ENCODE measurements at places on chromosomes 2 and 18.

DNA sequence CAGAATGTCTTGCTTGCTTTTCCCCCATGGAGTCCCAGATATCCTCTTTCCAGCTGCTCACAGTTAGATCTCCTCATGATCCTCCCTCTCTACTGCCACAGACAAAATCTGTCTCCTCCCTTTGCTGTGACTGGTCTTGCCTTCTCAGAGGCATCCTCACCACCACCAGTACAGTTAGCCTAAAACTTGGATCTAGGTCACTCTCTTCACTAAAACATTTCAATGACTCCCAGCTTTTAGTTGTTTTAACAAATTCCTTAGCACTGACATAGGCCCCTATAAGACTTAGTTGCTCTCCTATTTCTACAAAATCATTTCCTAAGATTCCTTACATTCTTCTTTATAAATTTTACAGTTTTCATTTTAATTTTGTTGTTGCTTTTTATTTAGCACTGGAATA lies 734.2 kb upstream of the CHAC2 start:
- no peak for DNase-seq

DNA sequence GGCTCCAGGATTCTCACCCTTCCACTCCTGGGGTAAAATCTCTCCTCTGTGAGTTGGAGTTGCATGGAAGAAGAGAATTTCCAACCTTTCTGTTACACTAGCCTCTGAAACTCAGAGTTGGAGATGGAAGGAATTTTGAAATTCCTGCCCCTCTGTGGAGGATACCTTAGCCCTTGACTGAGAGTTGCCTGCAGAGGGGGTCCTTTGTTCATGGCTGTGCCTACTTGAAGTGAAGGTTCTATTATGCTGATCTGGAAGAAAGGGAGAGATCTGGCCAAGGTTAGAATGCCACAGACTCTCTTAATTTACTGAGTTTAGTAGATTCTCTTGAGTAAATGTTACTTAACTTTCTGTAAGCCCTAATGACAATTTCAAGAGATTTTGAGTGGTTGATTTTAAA lies 626.6 kb upstream of the GYPC start:
- DNase-seq, result no peak

DNA sequence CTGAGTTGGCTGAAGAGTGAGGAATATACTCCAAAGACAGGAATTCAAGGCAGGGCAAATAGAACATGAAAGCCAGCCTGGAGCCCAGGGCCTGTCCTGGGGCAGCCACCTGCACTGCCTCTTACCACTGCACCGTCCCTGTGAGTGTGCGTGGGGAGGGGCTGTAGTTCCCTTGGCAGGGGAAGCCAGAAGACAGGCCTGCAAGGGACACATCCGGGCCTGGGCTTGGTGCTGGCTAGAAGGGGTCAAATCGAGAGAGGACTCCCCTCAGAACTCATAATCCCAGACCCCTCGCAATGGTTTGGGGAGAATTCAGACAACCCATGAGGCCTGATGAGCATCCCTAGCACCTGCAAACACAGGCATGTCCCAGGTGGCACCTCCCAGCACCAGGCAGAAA lies 87.0 kb downstream of the HDAC4 start:
- no peak for DNase-seq

DNA sequence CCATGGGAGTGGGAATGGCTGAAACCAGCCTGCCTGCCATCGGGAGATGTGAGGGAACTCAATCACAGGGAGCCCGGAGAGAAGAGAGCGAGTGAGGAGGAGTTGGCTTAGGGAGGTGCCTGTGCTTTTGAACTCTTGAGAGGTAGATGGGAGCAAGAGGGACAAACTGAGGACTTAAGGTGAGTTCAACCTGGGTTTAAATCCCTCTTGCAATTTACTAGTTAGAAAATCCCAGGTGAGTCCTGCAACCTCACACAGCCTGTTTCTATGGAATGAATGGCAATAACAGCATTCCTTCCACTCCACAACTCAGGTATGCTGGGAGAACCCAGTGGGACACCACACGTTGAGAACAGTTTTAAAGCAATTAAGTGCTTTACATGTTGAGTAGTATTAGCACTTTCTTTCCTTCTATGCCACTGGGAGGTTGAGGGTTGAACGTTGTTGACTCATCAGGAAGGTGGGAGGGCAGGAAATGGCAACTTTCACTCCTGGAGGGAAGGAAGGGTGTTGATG lies 57.3 kb downstream of the VIT start:
- no peak for DNase-seq

GRCh38 chr18:44979748-44980147 lies 299.1 kb downstream of the SETBP1 start:
- DNase-seq, result no peak

- DNase-seq, result no peak
These were observed 2.0 kb downstream of the SLC14A2 start for GRCh38 chr18:45617284-45617683.

GRCh38 chr2:102910724-102911123 lies 148.9 kb downstream of the TMEM182 start:
- DNase-seq, result no peak

DNA sequence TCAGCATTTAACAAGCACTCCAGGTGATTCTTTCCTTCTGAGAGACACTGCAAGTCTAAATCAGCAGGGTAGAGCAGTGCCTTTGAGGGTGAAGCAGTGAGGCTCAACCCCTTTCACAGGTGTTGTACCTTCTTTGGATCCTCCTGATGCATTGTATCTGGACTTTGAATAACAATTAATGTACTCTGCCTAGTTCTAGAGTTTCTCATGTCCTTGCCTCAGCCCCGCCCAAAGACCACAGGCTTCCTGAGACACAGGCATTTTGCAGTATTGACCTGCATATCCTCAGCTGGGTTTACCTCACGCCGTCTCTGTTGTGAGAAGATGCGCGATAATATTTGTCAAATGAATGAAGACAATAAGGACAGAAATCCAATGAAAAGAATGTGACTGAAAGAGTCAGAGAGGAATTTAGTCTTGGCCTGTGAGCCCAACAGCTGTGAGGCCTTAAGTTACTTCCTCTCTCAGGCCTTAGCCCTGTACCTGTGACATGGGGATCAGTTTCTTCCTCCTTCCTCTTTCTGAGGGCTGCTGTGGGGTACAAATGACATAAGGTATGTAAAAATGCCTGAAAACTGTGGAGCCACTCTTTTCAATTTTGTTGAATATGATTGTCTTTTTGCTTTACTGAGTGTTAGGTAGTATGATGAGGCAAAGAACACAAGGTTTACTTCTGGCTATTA lies 43.7 kb downstream of the WIPF1 start:
- no peak for DNase-seq

DNA sequence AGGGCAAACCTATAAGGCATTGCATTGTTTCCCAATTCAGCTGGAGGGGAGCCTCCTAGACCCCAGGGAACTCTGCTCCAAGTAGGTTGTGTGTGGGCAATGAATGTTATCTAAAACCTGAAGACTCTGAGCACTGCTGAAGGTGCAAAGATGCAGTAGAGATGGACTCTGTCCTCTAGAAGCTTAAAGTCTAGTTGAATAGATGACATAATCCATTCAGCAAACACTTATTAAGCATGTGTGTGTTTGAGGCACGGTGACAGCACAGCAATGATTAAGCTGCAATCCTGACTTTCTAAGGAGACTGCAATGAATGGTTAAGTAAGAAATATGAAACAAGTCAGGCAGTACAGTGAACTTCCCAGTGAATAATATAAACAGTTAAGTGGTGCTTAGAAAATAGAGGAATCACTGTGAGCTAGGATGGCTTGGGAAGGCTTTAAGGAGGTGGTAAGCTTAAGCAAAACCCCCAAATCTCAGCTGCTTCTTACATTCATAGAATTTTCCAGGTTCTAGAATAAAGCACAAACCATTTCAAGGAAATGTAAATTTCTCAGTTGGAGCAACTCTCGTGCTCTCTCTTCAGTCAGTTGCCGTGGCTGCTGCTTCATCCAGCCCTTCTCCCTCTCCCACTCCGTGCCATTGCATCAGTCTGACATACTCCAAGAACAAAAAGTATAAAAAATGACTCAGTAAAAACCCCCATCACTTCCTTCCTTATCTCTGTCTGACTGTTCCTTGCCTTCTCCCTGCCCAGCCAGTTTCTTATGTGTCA lies 19.1 kb downstream of the MXD1 start:
- no peak for DNase-seq

DNA sequence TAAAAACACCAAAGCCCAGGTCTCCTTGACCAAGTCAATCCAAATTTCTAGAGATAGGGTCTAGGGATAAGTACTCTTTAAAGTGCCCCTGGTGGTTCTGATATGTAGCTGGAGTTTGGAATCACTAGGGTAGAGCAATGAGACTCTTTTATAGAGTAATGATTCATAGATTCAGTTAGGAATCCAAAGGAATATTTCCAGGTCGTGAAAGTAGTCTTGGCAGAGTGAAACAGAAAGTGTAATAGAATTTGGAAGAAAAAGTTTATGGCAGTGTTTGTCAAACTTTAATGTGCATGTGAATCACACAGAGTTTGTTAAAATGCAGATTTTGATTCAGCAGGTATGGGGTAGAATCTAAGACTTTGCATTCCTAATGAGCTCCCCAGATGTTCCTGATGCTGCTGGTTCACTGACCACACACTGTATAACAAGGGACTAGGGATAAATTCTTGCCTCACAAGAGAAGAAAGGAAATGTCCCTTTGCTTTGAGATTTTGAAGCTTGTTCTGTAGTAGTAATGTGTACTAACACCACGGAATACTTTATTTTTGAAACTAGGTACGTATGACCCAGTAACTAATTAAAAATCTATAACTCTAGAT lies 1.8 kb downstream of the UPP2 start:
- DNase-seq, result no peak

GRCh38 chr2:118312969-118313756 lies 224.9 kb downstream of the INSIG2 start:
- DNase-seq, result no peak

- DNase-seq, result no peak
These were observed 4.1 kb downstream of the DSG3 start for GRCh38 chr18:31451625-31452024.

DNA sequence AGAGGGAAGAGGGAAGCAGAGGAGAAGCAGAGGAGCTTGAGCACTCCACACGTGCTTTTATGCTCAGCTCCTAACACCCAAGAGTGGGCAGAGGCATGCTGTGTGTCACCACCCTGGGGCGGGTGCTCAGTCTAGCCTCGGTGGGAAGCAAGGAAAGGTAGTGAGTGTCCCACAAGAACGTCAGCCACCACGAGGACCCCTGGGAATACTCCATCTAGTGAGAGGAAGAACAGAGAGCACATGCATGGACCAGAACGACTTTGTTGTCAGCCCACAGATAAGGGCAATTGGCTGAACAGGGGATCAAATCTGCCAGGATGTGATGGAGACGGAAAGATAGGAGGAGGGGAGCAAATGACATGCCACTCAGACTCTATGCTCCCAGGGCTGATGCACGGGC lies 83.4 kb downstream of the XDH start:
- DNase-seq, result no peak

DNA sequence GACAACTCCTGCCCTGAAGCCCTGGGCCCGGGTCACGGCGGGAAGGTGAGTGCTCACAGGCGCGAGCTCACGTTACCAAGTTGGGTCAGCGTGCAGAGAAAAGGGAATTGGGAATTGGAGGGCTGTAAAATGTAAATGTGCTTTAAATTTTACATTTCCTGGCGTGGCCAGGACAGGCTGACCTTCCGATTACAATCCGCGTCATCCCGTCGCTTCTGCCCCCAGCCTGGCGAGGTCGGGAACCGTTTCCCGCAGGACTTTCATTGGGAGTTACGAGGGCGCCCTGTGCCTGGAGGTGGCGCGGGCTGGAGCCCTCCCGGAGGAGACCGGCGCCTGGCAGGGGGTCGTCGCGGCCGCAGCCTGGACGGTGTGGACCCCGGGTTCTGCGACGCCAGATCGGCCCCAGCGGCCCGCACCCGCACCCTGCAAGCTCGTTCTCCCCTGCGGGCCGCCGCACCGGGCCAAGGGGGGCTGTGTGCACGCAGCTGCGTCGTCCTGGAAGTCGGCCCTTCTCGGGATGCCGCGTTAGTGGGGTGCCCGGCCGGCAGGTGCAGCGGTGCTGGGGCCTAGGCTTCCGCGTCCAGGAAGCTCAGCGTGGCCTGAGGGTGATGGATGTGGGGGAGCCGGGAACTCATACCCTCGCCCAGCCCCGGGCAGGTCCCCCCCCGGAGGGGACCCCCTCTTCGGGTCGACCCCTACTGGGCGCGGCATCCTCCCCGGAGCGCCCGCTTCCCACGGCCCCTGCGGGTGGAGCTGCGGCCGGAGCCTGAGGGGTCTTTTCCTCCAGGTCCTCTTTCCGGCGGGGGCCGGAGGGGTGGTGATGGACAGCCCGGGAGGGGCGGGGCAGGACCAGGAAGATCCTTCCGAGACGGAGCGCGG lies 63.9 kb downstream of the LRRFIP1 start:
- DNase-seq, result no peak

- no peak for DNase-seq
These were observed 132.8 kb downstream of the ATL2 start for GRCh38 chr2:38244301-38244700.

GRCh38 chr18:42545825-42546224 lies 569.7 kb downstream of the RIT2 start:
- DNase-seq, result no peak

DNA sequence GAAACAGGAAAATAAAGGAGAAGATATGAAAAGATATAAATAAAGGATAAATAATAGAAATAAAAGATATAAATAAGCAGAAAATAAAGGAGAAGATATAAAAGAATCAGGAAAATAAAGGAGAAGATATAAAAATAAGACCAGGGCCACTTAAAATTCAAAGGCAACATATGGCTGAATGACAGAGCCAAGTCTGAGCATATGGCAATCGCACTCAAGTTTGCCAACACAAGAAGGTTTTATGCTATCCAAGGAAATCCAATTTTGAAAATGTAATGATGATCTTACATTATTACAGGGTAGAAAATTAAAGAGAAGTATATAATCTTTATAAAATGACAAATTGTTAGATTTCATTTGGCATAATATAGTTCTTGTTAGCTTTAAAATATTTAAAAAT lies 33.6 kb downstream of the USP40 start:
- DNase-seq, result no peak

- no peak for DNase-seq
These were observed 27.2 kb upstream of the ACYP2 start for GRCh38 chr2:54088191-54088634.

GRCh38 chr18:22052405-22053105 lies 116.8 kb upstream of the GATA6 start:
- DNase-seq, result no peak

- DNase-seq, result no peak
These were observed 160.2 kb upstream of the CCDC68 start for GRCh38 chr18:55119434-55119833.

- peak; percentile 58 for DNase-seq
These were observed 447.6 kb upstream of the POU3F3 start for GRCh38 chr2:104406261-104406726.

- DNase-seq, result no peak
These were observed 101.0 kb upstream of the ZNF236 start for GRCh38 chr18:76721207-76721996.

- DNase-seq, result no peak
These were observed 117.1 kb upstream of the SERTAD2 start for GRCh38 chr2:64770781-64771334.

DNA sequence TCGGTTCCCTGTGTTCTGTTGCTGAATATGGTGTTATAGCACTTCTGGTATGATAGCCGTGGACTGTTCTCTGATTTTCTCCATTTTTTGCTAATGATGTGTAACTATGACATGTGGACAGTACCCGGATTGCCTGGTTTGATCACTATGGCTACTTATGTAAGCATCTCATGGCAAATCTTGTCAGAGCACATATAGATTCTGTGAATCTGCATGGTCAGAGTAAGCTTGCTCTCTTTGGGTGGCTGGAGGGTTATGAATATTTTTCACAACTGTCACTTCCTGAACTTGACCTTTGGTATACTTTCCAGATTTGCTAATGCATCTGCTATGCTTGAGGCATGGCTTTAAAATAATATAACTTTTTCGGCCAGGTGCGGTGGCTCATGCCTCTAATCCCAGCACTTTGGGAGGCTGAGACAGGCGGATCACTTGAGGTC lies 36.8 kb upstream of the ATP8B1 start:
- no peak for DNase-seq

GRCh38 chr2:224817676-224818075 lies 101.5 kb upstream of the CCDC195 start:
- DNase-seq, result no peak

Data from NCI-H748 treated with DMSO at 0.1 percent for 48 hours (cell line).